ENCODE measurements at places on chromosomes 6 and 20.

GRCh38 chr20:57278457-57278856 lies 12.0 kb upstream of the BMP7 start:
- DNase-seq, result no peak

GRCh38 chr6:16252686-16253299 lies 14.4 kb downstream of the GMPR start:
- no peak for DNase-seq

GRCh38 chr6:128070406-128070805 lies 169.5 kb upstream of the THEMIS start:
- no peak for DNase-seq

DNA sequence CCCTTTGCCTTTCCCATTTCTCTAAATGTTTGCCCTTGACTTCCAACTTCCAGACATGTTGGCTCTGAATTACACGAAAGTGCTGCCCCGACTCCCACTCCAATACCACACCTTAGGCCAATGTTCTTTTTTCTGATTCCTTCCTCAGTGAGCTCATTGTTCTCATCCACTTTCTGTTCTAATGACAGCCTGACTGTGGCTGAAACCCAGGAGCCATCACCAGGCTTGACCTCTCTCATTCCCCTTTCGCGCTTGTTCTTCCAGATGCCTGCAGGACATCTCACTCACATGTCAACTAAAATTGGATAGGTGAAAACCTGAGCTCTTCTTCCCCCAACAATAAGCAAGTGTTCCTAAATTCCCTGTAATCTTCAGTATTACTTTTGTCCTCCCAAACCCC lies 40.4 kb downstream of the PTPRK start:
- no peak for DNase-seq

GRCh38 chr6:37623666-37624065 lies 74.0 kb downstream of the MDGA1 start:
- DNase-seq, result no peak

DNA sequence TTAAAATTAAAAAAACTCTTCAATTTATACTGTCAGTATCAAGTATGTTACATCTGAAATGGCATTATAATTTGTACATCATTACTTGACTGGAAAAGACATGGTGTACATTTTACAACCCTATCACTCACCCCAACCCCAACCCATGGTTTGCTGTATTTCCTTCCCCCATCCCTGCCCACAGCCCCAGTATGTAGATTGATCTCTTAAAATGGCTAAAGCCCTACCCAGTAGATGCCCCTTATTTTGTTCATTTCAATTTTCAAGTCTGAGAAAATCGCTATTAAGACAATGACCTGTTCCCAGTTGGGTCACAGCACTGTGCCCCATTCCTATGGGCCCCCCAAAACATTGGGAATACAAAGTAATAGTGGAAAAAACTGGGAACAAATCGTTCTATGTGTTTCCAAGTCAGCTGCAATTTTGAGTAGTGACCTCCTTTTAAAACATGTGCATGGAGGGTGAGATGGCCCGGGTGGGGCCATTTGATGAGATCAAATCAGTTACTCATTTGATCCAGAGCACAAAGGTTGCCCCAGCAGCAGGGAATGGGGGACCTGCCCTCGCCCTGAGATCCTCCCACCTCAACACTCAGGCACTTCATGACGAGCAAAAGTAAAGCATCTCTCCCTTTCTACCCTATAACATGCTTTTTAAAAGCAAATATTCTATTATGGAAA lies 13.3 kb downstream of the EZR start:
- DNase-seq, result no peak

DNA sequence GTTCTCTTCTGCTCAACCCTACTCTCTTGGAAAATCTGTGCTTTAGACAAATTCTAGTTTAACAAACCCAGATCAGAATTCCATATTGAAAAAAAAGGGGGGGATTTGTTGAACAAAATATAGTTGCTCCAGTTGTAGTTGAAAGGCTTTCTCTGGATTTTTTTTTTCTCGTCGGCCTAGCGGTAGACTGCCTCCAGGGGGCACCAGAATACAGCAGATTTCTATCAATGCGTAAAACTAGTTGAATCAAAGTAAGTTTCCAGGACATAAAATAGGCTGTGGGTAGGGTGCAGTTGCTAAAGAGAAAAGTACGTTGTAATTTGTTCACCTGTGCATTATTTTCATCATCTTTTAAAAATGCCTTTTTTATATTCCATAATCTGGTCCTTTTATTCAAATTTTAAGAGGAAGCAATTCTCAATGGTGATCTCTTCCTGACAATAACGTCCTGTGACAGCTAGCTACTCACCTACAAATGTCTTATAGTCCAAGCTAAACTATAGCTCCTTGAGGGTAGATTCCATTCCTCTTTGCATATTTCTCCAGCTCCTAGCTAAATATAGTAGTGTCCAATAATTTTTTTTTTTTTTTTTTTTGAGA lies 105.4 kb downstream of the PERP start:
- DNase-seq, result peak; percentile 29

DNA sequence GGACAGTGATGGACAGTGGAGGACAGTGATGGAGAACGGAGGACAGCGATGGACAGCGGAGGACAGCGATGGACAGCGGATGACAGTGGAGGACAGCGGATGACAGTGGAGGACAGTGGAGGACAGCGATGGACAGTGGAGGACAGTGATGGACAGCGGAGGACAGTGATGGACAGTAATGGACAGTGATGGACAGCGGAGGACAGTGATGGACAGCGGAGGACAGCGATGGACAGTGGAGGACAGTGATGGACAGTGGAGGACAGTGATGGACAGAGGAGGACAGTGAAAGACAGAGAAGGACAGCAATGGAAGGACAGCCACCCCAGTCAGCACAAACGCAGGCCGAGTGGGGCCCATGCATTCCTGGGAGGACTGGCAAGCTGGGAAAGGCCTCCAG lies 3.4 kb upstream of the NKAIN4 start:
- DNase-seq, result no peak

- DNase-seq, result no peak
Measured at GRCh38 chr20:24146231-24146634, 157.7 kb upstream of the GGTLC1 start.

DNA sequence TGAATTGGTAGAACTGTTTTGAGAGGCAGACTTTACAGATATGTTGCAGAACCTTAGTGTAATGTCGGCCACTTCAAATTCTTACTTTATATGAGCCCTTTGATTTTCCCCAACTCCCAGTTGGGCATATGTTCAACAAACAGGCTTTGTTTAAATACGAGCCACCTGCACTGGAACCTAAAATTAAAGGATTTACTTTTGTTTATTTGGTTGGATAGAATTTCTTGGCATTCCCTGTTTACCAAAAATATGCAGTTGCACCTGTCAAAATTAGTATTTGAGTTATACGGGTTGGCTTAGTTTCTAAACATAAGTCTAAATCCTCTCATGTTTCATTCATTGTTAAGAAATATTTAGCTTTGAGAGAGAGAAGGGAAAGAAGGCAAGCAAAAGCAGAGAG lies 2.4 kb upstream of the GLYATL3 start:
- DNase-seq, result no peak

- DNase-seq, result no peak
Measured at GRCh38 chr20:53829724-53830521, 236.3 kb upstream of the ZNF217 start.

- no peak for DNase-seq
Measured at GRCh38 chr6:47653706-47654105, 44.7 kb upstream of the ADGRF4 start.

DNA sequence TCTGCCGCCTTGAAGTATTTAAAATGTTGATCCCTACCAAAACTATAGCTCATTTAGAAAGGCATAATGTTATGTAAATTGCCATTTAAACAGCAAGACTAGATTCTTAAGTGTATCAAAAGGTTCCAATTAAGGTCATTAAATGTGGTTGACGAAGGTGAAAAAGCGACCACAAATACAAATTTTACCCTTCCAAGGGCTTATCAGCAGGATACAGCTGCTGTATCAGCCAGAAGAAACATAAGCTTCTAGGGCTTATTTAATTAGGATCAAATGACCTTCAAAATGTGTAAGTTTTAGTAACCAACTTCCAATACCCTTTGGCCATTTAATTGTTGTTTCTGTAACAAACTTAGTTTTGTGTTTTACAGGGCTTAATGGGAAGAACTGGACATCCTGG lies 139.9 kb downstream of the COL9A1 start:
- no peak for DNase-seq

GRCh38 chr6:31899215-31899614 lies 1.7 kb upstream of the EHMT2 start:
- DNase-seq, result no peak

- DNase-seq, result no peak
Measured at GRCh38 chr20:12248481-12248880, 330.8 kb downstream of the BTBD3 start.

DNA sequence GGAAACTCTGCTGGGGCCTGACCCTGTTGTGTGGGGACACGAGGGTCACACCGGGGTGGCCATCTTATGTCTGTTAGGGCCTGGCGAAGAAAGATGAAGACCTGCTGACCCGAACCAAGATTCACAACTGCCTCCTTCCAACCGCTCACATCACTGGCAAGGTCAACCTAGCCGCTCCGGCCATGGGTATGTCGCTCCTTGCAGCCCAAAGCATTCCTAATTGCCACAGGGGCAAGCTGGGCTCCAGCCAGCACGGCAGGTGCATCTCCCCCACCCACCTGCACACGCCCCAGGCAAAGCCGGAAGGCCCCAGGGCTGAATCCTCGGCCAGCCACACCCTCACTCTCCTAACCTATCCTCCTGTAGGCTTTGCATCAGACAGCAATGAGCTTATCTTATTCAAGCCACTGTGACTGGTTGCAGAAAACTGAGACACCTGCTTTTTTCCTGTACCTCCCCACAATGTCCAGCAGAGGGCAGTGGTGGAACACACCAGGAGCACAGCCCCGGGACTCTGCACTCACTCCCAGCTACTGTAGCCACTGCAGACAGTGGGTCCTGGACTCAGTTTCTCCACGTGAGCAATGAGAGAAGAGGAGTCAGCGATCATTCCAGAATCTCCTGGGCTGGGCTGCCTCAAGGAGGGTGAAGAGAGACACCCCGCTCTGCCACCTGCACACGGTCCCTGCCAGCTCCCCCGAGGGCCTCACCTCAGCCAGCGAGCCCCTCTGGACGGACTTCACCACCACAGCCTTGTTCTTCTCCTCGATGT lies 170.2 kb downstream of the PREX1 start:
- peak; percentile 91 for DNase-seq

GRCh38 chr20:62835931-62836861 lies 19.3 kb downstream of the COL9A3 start:
- DNase-seq, result no peak

DNA sequence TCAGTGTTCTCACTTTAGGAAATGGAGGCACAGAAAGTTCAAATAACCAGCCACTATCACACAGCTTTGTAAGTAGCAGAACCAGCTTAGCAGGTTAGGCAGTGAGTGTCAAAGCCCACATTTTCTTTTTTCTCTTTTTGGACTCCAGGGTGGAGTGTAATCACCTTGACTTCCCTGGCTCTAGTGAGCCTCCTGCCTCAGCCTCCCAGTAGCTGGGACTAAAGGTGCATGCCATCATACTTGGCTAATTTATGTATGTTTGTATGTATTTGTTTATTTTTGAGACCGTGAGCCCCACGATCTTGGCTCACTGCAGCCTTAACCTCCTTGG lies 7.8 kb upstream of the NCOA3 start:
- DNase-seq, result no peak

DNA sequence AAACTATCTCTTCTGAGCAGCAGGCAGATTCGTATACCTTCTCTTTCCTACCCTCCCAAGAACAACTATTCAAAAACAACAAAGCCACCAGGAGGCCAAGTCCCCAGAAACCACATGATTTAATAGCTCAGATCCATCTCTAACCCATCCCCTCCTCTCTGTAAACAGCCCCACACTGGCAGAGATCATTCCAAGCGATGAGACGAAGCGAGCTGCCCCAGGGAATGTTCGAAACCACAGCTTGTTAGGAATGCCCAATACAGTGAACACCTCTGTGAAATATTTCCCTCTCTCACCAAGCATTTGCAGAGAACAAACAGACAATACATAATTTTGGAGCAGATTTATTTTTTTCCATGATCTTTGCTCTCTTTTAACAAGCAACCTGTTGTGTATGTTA lies 231.8 kb downstream of the SOD2 start:
- no peak for DNase-seq

GRCh38 chr20:32109392-32110172 lies at the start of gene TM9SF4:
Gene TM9SF4, plus strand, starts transcription at chr20:32109714. Its CDS starts 27 bp downstream, at chr20:32109741.
- DNase-seq, result peak; percentile 80

DNA sequence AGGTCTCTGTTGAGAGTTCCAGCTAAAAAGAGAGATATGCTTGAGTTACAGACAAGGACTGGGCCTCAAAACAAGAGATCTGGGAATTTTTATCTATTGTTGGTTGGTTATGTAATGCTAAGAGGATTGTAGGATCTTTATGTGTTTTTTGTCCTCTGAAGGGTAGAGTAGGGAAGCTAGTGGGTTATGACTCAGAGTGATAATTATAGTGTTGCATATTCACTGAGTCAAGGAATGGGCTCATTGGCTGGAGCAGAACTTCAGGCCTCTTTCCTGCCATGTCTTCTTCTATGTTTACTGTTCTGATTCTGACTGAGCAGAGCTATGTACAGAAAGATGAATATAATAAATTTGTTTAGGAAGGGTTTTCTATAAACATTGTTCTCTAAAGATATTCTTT lies 66.1 kb upstream of the NOX3 start:
- DNase-seq, result no peak

DNA sequence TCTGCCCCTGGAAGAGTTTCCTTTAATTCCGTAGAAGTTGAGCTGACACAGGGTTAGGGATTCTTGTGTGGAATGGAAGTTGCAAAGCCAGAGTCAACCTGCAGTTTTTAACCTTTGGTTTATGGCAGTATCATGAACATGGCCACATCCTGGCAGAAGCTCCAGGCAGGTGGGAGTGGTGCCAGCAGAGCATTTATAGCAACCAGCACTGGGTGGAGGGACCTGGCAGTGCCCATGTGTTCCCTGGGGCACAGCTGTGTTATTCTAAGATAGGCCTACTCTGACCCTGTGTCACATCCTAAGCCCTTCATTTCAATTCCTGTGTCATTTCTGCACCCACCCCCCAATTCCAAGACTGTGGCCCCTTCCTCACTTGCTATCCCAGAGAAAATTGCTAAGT lies 26.1 kb upstream of the ZNF831 start:
- no peak for DNase-seq

DNA sequence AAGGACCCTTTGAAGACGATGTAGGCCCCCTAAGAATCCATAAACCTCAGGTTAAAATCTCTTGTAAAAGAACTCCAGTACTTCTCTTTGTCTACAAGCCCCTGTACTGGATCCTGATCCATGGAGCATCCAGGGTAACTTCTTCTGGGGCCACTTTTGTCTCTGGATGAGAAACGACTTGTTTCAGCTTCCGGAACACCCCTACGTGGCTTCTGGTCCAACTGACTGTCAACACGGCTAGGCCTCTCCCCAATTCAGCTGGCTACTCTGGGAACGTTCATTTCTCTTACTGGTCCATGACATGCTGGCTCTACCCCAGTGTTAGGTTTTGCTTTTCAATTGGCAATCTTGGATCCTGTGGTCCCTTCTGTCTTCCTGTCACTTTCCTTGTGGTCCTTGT lies 198.0 kb downstream of the BACH2 start:
- no peak for DNase-seq

DNA sequence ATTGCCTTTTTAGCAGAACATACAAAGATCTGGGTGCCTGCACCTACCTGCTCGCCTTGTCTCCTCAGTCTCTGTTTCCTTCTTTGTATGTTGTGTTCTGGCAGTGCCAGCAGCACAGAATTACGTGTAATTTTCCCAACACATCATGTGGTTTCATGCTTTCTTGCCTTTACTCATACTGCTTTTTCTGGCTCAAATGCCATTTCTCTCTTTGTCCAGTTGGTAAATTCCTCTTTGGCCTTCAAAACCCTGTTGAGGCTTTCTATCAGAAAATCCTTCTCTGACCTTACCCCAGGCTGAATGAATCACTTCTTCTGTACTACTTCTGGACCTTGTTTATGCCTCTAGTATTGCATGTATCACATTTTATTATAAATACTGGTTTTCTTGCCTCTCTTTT lies 31.8 kb downstream of the L3MBTL3 start:
- DNase-seq, result no peak

All from frontal cortex (tissue), 4 donors.